Sigmoid colon (tissue), 7 donors: ENCODE measurements at places on chromosomes 12 and 14. TPM values are rescaled to one million over a fixed set of nuclear protein-coding genes. Genes with fewer than 3 reads are reported as not detected.

Gene BDKRB2
- 4.5 TPM for total RNA-seq

Gene RFLNA
- not detected for total RNA-seq

Gene PROX2
- total RNA-seq = not detected

DNA sequence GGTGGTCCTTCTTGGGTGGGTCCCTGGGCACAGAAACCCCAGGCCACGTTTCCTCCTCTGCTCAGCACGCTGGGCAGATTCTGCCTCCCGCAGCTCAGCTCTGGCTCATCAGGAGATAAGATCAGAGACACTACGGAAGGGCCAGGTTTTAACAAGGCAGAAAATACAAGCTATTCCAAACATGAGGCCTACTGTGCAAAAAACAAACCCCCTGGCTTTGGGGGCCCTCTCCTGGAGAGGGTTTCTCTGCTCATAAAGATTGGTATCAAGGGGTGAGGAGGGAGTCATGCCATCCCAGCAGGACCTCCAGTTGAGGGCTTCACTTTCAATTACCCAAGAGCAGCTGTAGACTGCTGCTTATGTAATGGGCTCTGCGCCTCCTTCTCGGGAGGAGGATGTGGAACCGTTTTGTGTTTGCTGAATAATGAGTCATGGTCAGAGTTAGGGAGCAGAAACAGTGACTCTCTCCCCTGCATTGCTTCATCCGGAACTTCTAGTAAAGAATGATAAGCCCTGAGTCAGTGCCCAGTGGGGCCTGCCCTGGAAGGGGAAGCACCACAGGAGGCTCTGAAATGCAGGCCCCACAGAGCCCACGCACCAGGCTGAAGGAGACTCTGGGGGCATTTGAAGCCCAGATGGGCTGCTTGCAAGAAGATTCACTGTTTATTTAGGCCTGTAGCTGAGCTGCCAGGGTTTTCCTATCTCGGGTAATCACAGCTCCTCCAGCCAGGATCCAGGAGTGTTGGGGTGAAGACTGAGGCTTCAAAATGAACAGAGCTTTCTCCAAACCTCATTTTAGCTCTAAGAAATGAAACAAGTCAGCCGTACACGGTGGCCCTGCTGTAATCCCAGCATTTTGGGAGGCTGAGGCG lies 79.3 kb downstream of the SSPN start:
- H3K36me3 ChIP-seq = no peaks in the 10 kb centered on the region
- DNase-seq = peak; percentile 95
- peak overlapping the region; percentile 85 for H3K27ac ChIP-seq
- no peak overlapping the region for H3K4me3 ChIP-seq

Gene CD163L1
- 0.54 TPM for total RNA-seq

GRCh38 chr14:53807542-53807941 lies 149.1 kb downstream of the BMP4 start:
- no peak overlapping the region for H3K4me3 ChIP-seq
- H3K4me1 ChIP-seq = no peaks in the 10 kb centered on the region
- no peaks in the 10 kb centered on the region for H3K36me3 ChIP-seq
- H3K27ac ChIP-seq = no peak overlapping the region
- H3K27me3 ChIP-seq = no peaks in the 10 kb centered on the region

Gene PIK3C2G
- 0.66 TPM for total RNA-seq

Gene DDX51
- 7.2 TPM for total RNA-seq

- H3K27me3 ChIP-seq = no peaks in the 10 kb centered on the region
- peaks cover 19% of the 10 kb centered on the region for H3K36me3 ChIP-seq
- no peak for DNase-seq
- peak overlapping the region; percentile 42 for H3K4me3 ChIP-seq
- peak overlapping the region; percentile 99 for H3K27ac ChIP-seq
These were observed 97.2 kb downstream of the LGMN start for GRCh38 chr14:92651106-92651757.

DNA sequence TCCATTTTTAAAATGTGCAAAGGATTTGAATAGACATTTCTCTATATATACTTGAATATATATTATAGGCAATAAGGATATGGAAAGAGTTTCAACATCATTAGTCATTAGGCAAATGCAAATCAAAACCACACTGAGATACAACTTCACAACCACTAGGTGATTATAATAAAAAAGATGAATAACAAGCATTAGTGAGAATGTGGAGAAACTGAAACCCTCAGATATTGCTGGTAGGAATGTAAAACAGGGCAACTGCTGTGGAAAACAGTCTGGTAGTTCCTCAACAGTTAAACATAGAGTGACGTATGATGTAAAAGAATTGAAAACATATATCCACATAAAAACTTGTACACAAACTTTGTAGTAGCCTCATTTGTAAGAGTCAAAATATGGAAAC lies 11.7 kb upstream of the BATF start:
- H3K27me3 ChIP-seq = no peaks in the 10 kb centered on the region
- no peak for DNase-seq
- H3K4me1 ChIP-seq = peaks cover 3% of the 10 kb centered on the region
- H3K27ac ChIP-seq = no peak overlapping the region
- no peaks in the 10 kb centered on the region for H3K36me3 ChIP-seq

DNA sequence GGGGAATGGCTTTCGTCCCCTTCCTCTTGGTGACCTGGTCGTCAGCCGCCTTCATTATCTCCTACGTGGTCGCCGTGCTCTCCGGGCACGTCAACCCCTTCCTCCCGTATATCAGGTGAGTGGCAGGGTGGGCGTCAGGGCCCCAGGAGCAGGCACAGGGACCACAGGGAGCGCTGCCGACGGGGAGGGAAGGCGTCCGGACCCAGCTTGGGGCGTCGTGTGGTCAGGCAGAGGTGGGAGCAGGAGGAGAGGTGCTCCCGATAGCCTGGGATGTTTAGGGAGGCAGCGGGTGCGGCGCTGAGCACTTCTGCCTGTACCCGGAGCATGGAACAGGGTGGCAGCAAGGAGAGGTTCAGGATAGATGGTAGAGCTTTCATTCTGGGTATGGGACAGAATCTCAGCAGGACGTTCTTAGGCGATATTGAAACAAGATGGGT lies 444 bp downstream of the DRAM1 start:
- H3K36me3 ChIP-seq = no peaks in the 10 kb centered on the region
- H3K4me3 ChIP-seq = peak overlapping the region; percentile 98
- H3K27ac ChIP-seq = peak overlapping the region; percentile 98
- peak; percentile 75 for DNase-seq
- H3K27me3 ChIP-seq = no peaks in the 10 kb centered on the region
- peaks cover 6% of the 10 kb centered on the region for H3K4me1 ChIP-seq

Gene DEGS2
- 0.49 TPM for total RNA-seq

Gene SYNDIG1L
- total RNA-seq = under 0.01 TPM

DNA sequence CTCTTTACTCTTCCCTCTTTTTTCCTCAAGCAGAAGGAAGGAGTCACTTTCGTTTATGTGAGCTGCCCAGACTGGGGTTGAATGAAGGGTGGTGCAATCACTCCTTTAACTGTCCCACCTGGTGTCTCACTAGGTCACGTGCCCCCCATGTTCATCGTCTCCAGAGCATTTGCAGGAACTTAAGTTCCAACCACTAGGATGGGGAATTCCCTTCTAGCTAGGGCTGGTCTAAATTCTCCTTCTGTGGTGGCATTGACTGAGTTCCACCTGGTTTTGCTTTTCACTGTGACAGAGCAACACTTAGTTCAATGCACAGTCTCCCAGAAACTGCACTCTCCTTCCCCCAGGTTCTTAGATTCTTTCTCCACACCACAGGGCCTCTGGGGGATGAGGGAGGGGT lies 9.5 kb downstream of the FANCM start:
- no peak for DNase-seq

GRCh38 chr12:120242275-120242799 lies 23.2 kb downstream of the PXN start:
- peaks cover 86% of the 10 kb centered on the region for H3K4me1 ChIP-seq
- H3K27me3 ChIP-seq = no peaks in the 10 kb centered on the region
- H3K4me3 ChIP-seq = no peak overlapping the region
- peak overlapping the region; percentile 55 for H3K27ac ChIP-seq
- H3K36me3 ChIP-seq = no peaks in the 10 kb centered on the region
- no peak for DNase-seq

Gene DPY19L2
- 13.5 TPM for total RNA-seq

- H3K36me3 ChIP-seq = no peaks in the 10 kb centered on the region
- H3K4me3 ChIP-seq = no peak overlapping the region
- H3K4me1 ChIP-seq = no peaks in the 10 kb centered on the region
- H3K27me3 ChIP-seq = no peaks in the 10 kb centered on the region
These were observed 16.4 kb upstream of the SRRM4 start for GRCh38 chr12:118964988-118965387.

DNA sequence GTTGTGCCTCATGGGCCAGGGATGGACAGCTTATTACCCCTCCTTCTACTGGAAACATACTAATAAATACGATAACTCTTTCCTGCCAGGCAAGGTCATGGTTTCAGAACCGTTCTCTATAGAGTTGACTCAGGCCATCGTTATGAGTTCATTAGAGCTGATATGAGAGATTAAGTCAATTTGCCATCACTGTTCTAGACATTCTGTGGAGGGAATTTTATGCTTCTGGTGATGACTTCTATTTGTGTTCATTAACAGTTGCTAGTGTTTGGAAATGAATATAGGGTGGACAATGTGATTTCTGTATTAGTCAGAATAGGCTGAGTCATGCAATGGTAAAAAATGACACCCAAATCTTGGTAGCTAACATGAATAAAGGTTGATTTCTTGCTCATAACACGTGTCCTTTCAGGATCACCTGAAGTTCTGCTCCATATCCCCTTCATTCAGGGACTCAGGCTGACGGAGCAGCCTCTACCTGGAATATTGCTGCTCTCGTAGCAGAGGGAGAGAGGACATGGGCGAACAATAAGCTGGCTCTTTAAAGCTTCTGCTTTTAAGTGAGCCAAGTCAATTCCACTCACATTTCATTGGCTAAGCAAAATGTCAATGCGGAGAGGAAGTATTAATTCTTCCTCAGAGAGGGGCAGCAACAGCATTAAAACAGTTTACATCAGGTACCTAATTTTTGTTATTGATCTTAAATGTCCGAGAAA lies 18.5 kb upstream of the TBPL2 start:
- no peaks in the 10 kb centered on the region for H3K27me3 ChIP-seq
- DNase-seq = no peak
- H3K4me1 ChIP-seq = peaks cover 13% of the 10 kb centered on the region
- no peaks in the 10 kb centered on the region for H3K36me3 ChIP-seq
- no peak overlapping the region for H3K4me3 ChIP-seq

DNA sequence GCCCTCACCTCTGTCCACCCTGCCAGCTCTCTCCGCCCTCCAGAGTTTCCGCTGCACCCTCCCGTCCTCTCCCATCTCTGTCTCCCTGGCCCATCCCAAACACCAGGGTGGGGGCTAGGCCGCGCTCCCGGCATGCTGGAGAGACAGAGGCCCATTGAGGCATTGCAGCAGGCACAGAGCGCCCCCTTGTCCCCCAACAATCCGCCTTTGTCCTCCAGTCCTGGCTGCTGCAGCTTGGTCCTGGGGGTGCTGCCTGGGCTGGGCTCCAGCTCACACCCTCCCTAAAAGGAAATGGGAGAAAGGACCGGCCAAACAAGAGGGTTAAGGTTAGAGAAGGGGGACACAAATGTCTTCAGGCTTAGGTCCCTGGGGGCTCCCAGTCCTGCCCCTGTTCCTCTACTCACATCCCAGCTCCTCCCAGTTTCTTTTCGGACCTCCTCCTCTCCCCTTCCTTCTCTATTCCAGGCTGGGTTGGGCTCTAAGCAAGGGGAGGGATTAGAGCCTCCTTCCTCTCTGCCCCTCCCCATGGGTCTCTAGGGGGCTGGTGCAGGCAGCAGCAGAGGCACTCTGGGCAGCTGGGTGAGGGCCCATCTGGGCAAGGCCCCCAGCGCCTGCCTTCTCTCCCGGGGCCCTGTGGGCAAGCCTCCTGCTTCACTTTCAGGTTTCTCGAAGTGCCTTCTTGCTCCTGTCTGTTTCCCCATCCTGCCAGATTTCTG lies at the start of gene CMTM5:
TSS of gene CMTM5 (plus strand) at position 565 of the 716 bp plus-strand sequence. CDS start 206 bp downstream, outside the sequence.
- H3K36me3 ChIP-seq = no peaks in the 10 kb centered on the region
- DNase-seq = peak; percentile 80
- H3K27me3 ChIP-seq = no peaks in the 10 kb centered on the region
- H3K4me3 ChIP-seq = peak within 1 kb of the TSS; percentile 10
- no peaks in the 10 kb centered on the region for H3K4me1 ChIP-seq

DNA sequence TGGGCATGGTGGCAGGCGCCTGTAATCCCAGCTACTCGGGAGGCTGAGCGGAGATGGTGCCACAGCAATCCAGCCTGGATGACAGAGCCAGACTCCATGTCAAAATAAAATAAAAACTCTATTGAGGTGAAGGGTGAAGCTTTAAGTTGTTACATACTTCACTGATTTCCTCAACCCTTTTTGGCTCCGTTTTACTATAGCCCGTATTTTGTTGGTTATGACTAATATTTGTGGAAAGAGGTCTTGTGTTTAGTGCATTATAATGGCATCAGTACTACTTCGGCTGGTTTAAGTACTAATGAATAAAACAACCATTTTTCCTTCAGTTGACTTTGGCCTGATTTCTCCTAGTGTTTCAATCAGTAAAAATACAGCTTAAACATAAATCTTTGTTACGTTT lies 27.0 kb upstream of the SLC2A14 start:
- H3K27me3 ChIP-seq = no peaks in the 10 kb centered on the region
- H3K4me1 ChIP-seq = no peaks in the 10 kb centered on the region
- H3K27ac ChIP-seq = no peak overlapping the region
- H3K4me3 ChIP-seq = no peak overlapping the region
- DNase-seq = no peak
- H3K36me3 ChIP-seq = no peaks in the 10 kb centered on the region

- H3K36me3 ChIP-seq = no peaks in the 10 kb centered on the region
- DNase-seq = no peak
- H3K27me3 ChIP-seq = peaks cover 6% of the 10 kb centered on the region
- H3K4me1 ChIP-seq = peaks cover 6% of the 10 kb centered on the region
These were observed 663 bp upstream of the LIN7A start for GRCh38 chr12:80938397-80938796.

DNA sequence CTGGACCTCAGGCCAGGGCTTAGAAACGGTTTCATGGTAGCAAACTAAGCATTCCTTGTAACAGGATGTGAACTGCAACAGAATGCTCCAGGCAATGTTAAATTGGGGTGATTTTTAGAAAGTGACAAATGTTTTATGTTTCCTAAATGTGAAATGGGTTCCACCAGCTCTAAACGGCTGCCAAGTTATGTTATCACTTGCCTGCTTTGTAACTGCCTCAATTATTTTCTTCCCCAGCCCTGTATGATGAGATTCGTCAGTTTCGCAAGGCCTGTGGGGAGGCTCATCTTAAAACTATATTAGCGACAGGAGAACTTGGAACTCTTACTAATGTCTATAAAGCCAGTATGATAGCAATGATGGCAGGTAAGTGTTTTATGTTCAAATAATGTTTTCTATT lies 70.9 kb downstream of the DERA start:
- H3K27ac ChIP-seq = no peak overlapping the region
- no peaks in the 10 kb centered on the region for H3K27me3 ChIP-seq
- H3K36me3 ChIP-seq = peaks cover 6% of the 10 kb centered on the region
- H3K4me3 ChIP-seq = no peak overlapping the region
- H3K4me1 ChIP-seq = peaks cover 45% of the 10 kb centered on the region
- no peak for DNase-seq

Gene MLH3
- 31.6 TPM for total RNA-seq
